Activated CD4-positive, alpha-beta T cell treated with anti-CD3 and anti-CD28 coated beads for 36 hours (primary cell): ENCODE measurements at places on chromosomes 5 and 9. TPM values are rescaled to one million over a fixed set of nuclear protein-coding genes. Genes with fewer than 3 reads are reported as not detected.
A peak's percentile ranks its signal among the peaks of the same experiment; 100 is the strongest.

Gene TXNDC8
- not detected for total RNA-seq

Gene ZNF483
- total RNA-seq, result 2.5 TPM

Gene GDA
- not detected for total RNA-seq

Gene PTGDS
- total RNA-seq, result not detected

Gene ARSB
- 7.6 TPM for total RNA-seq

Gene NDOR1
- total RNA-seq, result 27.8 TPM

DNA sequence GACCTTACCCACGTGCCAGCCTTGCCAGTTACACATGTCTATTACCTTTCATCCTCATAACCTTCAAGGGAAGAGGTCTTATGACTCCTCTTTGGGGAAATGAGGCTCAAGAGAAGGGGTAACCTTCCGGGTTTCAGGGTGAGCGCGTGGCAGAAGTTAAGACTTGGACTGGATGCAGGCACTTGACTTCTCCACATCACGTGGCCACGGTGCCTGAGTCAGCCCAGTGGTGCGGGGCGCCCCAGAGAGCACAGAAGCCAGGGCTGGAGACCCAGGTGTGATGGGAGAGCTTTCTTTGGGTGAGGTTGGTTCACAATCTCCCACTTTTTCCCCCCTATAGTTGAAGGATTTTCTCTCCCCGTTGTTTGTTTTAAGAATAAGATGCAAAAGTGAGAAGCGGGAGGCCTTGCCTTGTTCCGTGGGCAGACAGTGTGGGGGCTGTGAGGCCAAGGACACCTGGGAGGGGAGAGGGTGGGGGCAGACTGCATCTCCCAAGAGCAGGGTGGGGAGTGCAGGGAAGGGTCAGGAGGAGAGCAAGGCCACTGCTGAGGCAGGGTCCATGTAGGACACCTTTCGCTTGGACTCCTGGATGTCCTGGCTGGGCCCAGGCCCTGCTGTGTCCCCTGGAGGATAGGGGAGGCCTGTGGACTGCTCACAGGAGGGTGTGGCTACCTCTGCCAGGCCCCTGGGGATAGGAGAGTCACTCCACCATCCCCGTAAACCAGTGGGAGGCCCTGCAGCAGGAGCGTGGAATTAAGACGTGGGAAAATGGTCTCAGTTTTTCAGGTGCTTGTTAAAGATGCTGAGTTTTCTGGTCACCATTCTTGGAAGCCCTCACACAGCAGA is 90.0 kb upstream of the CTSL start:
- DNase-seq, result no peak

GRCh38 chr5:144179226-144179625 is 8.6 kb downstream of the KCTD16 start:
- DNase-seq, result no peak

DNA sequence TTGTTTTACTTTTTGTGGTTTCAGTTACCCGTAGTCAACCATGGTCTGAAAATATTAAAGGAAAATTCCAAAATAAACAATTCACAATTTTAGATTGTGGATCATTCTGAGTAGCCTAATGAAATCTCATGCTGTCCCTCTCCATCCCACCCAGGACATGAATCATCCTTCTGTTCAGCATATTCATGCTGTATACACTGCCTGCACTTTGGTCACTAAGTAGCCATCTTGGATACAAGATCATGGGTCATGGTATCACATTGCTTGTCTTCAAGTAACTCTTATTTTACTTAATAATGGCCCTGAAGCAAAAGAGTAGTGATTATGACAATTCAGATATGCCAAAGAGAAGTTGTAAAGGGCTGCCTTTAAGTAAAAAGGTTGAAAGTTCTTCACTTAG is 536.5 kb upstream of the ACO1 start:
- DNase-seq, result no peak

- DNase-seq, result no peak
Observed at GRCh38 chr5:109370343-109370742, 39.4 kb downstream of the PJA2 start.

DNA sequence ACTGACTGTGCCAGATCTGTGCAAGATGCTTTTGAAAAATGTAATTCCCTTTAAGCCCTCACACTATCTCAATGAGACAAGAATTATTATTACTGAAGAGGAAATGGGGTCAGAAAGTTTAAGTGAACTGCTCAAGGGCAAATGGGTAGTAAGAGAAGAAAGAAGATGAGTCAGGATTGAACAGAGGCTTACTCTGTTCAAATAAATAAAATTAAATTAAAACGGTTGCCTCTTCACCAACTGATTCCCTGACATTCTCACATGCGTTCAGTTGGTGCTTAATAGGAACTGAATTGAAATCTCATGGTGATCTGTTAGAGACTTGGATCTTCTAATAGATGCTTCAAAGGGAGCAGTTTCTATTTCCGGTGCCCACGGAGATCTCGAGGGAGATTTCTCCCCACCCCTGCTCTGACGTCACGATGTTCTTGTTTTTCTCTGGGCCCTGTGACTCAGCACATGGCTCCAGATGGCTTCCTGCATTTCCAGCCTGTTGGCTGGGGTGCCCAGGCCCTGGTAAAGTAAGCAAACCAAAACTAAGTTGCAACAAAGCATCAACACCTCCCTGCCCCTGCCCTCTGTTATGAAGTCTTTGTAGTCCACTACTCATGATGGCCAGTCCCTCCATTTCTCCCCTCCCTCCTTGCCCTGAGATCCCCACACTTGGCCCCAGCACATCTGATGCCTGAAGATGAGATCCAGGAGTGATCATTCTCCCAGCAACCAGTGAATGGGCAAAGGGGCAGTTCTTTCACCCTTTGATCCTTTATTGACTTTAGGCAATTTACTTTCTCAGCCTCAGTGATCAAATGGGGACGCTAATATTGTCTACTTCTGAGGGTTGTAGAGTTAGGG is 106.1 kb upstream of the CPEB4 start:
- peak; percentile 74 for DNase-seq

DNA sequence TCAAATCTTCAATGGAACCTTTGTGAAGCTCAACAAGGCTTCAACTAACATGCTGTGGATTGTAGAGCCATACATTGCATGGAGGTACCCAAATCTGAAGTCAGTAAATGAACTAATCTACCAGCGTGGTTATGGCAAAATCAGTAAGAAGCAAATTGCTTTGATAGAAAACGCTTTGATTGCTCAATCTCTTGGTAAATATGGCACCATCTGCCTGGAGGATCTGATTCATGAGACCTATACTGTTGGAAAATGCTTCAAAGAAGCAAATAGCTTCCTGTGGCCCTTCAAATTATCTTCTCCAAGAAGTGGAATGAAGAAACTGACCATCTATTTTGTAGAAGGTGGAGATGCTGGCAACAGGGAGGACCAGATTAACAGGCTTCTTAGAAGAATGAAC is 54.7 kb upstream of the TTC39B start:
- no peak for DNase-seq

GRCh38 chr5:132293066-132293991 is 865 bp upstream of the SLC22A4 start:
- DNase-seq, result peak; percentile 89
